ENCODE measurements at places on chromosomes 12 and 14.

GRCh38 chr14:87148655-87149054, 844.3 kb downstream of the GALC start:
- DNase-seq = no peak

- DNase-seq = peak; percentile 50
Observed at GRCh38 chr12:110498984-110499706, 2.8 kb downstream of the VPS29 start.

DNA sequence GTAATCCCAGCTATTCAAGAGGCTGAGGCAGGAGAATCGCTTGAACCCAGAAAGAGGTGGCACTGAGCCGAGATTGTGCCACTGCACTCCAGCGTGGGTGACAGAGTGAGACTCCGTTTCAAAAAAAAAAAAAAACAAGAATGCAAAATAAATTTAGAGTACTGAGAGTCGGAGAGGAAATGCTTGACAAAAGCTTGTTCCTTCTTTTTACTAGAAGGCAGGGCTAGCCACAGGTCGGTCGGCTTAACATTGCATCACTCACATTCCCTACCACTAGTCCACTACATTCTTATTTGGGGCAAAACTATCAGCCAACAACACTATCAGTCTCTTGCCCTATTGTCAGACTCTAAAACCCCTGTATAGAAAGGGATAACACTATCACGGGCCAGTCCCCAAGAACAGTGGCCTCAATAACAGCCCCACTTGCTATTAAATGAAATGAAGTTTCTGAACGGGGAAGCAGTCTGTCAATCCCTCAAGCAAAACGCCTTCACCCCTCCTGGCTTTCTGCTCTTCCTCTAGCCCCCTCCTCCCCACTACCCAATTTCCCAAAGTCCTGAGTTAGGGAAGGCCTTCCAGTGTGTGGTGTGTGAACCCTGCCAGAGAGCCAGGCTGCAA, 1.0 kb downstream of the RNF41 start:
- peak; percentile 85 for DNase-seq

DNA sequence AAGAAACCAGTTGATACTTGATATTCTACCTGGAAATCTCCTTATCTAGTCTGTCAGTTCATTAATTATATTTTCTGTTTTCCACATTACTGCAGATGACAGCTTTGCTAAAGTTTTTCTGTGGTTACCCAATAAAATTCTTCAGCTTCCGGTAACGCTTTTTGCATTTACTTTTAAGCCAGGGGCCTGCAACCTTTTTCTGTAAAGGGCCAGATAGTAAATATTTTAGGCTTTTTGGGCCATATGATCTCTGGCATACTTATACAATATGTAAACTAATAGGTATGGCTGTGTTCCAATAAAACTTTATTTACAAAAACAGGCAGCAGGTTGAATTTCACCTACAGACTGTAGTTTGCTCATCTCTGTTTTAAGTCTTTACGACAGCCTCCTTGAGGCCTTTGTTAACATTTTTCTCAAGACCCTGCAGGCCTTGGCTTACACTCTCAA, 48.3 kb downstream of the SPATS2 start:
- DNase-seq = peak; percentile 68

DNA sequence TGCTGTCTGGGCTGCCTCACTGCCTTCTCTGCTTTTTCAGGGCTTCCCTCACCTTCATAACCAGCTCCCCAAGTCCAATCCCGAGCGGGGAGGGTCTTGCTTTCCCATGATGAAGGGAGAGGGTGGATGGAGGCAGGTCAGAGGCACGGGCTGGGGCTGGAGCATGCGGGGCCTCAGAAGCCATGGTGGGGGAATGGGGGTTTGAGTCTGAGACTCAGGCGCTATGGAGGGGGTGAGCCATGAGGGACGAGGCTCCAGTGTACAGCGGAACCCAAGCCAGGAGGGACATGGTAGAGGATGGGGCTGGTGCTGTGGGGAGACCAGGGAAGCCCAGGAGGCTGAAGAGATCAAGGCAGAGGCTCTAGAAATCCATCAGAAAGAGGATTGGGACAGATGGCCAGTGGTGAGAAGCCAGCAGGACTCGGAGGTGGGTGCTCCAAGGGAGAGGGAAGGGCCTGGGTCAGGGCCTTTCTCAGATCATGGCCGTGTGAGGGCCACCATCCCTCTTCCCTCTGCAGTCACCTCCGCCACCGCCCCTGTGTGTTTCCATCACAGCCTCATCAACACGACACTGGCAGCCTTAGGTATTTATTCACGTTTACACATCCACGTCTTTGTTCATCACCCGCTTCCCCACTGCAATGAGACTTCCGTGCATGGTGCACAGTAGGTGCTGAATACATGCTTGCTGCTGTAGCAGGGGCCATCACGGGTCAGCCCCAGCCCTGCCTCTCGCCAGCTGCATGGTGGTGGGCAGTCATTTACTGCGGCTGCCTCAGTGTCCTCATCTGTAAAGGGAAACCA, 144.7 kb downstream of the ADGRD1 start:
- no peak for DNase-seq

- peak; percentile 1 for DNase-seq
Observed at GRCh38 chr14:42323426-42323825, 716.8 kb downstream of the LRFN5 start.

DNA sequence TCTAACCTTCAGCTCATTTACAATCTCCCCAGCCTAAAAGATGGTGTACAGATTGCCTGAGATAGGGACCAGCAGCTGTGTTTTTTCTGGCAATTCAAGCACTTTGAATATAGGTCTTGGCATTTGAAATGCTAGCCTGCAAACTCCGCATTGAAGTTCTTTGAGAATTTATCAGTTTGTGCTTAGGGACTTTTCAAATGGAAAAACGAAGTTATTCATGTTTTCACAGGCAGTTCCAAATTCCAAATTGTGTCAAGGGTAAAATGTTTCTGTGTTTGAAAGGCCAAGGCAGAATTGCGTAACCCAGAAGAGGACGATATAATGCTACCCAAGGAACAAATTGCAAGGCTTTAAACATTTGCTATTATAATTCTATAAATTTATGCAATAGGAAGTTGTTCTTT, 168.9 kb upstream of the RASSF8 start:
- no peak for DNase-seq

DNA sequence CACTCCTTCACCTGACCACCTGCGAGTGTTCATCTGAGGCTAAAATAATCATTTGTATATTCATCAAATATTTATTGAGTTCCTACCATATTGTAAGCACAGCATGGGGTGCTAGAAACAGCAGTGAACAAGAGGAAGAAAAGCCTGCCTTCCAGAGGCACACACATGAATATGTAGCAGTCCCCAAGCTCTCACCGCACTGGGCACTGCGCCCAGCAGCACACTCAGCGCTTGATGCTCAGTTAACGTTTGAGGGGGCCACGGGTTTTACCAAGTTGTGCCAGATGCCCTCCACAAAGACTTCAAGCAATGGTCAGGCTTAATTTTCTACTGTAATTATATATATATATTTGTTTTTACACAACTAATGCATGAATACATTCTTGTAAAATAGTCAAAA, 52.0 kb downstream of the HELB start:
- DNase-seq = no peak

- no peak for DNase-seq
Observed at GRCh38 chr14:38982837-38983236, 120.2 kb downstream of the SEC23A start.

DNA sequence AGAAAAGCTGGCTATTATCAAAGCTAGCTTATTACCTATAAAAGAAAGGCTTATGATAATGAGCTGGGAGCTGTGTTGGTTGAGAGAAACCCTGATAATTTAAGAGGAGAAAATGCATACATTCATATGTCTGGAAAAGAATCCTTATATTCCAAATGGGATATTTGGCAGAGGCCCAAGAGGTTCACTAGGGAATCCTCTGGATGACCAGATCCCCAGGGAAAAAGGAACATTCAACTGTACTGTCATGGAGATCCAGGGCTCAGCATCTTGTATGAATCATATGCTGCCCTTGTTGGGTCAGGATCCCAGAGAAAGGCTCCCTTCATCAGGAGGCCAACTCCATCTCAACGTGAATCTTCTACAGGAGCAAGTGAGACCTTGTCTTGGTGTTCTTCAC, 16.6 kb upstream of the FBXO34 start:
- DNase-seq = no peak

- DNase-seq = peak; percentile 88
Observed at GRCh38 chr14:91154851-91155625, 41.2 kb downstream of the DGLUCY start.

Data from KBM-7 (cell line).